ENCODE measurements at places on chromosomes 13 and 19.

DNA sequence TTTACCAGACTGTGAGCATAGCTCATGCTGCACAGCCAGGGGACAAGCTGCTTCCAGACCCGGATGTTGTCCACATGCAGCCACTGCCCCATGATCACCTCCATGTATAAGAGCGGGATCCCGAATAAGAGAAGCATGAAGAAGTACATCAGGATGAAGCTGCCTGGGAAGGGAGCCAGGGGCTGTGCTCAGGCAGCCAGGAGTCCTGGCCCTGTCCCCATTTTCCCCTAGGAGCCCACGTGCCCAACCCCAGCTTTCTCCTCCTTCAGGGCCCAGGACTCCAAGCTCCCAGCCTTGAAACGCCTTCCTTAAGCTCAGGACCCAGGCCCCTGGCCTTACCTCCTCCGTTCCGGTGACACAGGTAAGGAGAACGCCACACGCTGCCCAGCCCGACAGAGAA, 69.3 kb downstream of the SLC6A16 start:
- DNase-seq, result no peak

- DNase-seq, result peak; percentile 64
These were observed 6.1 kb upstream of the KANK2 start for GRCh38 chr19:11203194-11204075.

DNA sequence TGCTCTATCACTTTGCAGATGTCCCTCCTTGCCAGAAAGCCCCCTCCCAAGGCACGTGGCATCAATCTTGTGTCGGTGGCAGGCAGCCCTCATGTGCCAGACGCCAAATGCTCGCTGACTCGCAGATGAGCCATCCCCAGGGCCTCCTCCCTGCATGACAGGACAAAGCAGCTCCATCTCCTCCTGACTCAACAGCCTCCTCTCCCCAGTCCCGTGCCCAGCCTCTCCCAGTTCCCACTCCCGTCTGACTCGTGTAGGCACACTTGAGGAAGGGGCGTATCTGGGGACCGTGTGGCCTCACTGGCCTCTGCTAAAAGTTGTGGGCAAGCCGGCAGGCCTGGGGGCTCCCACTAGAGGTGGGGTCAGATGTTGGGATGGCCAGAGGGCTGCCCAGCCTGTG, 133.6 kb downstream of the STK24 start:
- peak; percentile 83 for DNase-seq

GRCh38 chr13:51957377-51958216, 53.7 kb downstream of the ATP7B start:
- DNase-seq, result no peak

- DNase-seq, result peak; percentile 52
These were observed 18.8 kb downstream of the FLT1 start for GRCh38 chr13:28475916-28476725.
